ENCODE measurements at places on chromosomes 11 and 22.
A peak's percentile ranks its signal among the peaks of the same experiment; 100 is the strongest.

GRCh38 chr11:110376711-110377324, 52.9 kb upstream of the FDX1 start:
- peak; percentile 23 for DNase-seq

- no peak for DNase-seq
Measured at GRCh38 chr11:70733327-70734325, 335.3 kb downstream of the CTTN start.

- DNase-seq, result no peak
Measured at GRCh38 chr11:24859801-24860300, 363.0 kb downstream of the LUZP2 start.

DNA sequence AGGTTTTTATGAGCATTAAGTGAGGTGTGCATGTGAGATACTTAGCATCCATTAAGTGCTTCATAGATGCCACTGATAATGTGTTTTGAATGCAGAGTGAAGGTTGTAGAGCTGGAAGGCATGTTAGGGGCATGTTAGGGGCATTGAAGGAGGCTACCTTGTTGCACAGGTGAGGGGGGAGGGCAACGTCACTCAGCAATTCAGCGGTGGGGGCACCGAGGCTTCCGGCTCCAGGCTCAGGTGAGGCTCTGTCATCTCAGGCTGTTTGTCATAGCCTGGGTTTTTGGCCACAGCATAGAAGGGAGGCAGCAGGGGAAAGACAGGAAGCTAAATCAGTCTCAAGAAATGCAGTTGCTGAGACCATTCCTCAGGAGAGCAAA, 299.0 kb downstream of the NTM start:
- no peak for DNase-seq

DNA sequence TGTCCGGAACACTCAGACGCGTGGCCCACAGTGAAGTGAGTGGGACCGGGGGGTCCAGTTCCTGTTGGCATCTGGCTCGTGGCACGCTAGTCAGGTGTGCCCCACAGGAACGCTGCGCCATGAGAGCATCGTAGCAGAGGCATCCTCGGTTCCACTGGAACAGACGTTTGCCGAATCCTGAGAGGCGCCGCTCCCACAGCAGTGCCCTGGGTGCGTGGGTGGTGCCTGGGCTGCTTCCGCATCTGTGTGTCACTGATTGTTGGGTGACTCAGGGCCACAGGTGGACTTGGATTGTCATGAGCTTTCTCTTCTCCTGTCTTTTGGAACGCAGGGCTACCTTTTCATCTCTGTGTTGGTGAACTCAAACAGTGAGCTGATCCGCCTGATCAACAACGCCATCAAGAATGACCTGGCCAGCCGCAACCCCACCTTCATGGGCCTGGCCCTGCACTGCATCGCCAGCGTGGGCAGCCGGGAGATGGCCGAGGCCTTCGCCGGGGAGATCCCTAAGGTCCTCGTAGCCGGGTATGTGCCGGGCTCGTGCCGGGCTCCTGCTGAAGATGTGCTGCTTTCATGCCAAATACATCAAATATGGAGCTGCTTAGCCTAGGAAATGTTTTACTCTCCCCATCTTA, 46.2 kb downstream of the AP2A2 start:
- DNase-seq, result no peak

- no peak for DNase-seq
Measured at GRCh38 chr11:81705283-81705682, 1028.4 kb downstream of the FAM181B start.

DNA sequence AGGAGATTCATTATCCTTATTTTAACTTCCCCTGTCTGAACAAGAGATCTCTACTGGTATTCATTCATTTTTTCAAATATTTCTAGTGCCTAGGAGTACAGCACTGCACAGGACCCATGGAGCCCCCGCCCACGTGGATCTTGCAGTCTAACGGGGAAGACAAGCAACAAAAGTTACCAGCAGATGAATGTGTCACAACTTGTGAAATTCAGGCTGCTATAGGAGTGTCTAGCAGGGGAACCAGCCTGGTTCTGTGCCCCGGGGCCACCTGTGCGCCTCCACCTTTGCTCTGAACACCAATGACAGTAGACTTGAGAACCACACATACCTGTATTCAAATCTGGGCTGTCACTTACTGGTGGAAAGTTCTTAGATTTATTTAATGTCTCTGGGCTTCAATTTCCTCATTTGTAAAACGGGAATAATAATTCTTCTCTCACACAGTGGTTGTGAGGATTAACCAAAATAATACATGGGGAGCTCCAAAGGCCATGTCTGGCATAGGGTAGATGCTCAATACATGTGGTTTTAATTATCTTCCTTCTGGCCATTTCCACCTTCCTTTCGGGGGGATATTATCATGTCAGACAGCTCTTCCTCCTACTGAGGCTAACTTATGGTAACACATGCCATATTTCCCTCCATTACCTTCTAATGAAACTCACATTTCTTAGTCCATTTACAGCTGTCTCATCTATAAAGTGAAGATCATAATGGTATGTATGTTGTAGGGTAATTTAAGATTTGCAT, 17.8 kb downstream of the POU2AF1 start:
- no peak for DNase-seq

DNA sequence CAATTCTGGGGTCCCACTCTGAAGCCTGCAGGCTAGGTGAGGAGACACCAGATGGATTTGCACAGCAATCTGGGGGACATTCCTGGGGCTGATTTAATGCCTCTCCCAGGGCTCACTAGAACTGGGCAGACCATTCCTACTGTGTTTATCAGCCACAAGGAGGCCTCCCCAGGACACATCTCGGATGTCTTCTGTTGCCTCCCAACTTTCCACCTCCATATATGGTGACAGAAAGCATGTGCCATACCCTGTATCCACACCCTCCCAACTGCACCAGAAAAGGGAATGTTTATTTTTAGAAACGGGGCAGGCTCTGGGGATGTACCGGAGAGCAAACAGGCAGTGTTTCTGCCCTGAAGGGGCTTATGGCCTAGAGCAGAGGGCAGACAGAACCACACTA, 181.8 kb downstream of the CSNK2A3 start:
- DNase-seq, result no peak

DNA sequence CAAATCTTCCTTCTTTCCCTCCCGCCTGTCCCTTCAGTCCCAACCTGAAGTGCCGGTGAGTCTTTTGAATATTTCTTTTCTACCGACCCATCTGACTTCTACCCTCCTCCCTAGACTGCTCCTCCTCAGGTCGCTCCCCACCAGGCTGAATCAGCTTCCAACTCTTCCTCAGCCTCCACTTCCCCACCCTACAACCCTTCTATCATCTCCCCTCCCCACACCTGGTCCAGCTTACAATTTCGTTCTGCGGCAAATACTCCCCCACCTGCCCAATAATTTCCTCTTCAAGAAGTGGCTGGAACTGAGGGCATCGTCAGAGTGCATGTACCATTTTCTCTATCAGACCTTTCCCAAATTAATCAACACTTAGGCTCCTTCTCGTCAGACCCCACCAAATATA, 2.5 kb upstream of the NDUFC2 start:
- no peak for DNase-seq

DNA sequence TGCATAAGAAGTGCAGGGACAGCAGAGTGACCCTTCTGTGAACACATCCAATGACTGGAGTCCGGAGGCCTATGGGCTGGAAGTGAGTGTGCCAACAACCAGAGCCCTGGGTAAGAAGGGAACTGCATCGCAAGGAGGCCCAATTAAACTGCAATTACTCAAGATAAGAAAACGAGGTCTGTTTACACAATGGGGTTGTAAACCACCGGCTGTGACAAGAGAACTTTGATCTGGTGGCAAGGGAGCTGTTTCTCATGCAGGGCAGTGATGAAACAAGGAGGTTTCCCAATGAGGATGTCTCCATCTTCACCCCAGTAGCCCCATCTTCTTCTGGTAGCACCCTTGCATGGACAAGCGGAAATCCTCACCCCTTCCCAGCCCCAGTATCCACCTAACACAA, 21.5 kb downstream of the ETS1 start:
- DNase-seq, result no peak

DNA sequence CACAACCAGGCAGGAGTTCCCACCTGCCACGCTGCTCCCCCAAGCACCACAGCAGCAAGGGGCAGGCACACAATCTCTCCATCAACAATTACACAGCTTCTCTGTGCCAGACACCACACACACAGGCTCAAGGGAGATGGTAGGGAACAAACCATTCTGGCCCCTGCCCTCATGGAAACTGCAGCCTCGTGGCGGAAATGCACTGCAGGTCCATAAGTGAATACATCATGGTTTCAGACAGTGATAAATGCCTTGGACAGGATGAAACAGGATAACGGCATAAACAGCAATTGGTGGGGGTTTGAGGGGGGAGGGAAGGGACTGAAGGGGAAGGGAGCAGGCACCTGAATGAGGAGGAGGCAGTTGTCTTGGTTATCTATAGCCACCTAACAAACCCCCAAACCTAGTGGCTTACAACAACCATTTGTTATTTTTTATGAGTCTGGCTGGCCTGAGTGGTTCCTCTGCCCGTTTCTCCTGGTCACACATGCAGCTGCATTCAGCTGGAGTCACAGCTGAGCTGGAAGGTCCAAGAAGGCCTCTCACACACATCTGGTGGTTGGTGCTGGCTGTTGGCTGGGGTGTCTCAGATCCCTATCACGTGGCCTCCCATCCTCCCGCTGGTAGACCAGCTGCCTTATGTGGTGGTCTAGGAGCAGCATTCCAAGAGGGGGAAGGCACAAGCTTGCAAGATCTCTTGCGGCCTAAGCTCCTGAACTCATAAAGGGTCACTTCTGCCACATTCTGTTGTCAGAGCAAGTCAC, 15.0 kb upstream of the YWHAH start:
- no peak for DNase-seq

GRCh38 chr22:44026630-44027511, 2.8 kb downstream of the PARVB start:
- DNase-seq, result peak; percentile 92

All from stimulated activated naive B cell treated with anti-CD40 and anti-IgM and Interleukin-4, amounts not matched to agents 10 μg/mL and 1 μg/mL and 100 μg/mL, for 72 hours (primary cell).